Stimulated activated CD4-positive, alpha-beta T cell treated with anti-CD3 and anti-CD28 coated beads, Interleukin-15, amount 100 ng/mL, for 24 hours (primary cell): ENCODE measurements at places on chromosomes 6 and 20.

- DNase-seq, result no peak
These were observed 20.9 kb downstream of the EDN1 start for GRCh38 chr6:12311106-12311505.

DNA sequence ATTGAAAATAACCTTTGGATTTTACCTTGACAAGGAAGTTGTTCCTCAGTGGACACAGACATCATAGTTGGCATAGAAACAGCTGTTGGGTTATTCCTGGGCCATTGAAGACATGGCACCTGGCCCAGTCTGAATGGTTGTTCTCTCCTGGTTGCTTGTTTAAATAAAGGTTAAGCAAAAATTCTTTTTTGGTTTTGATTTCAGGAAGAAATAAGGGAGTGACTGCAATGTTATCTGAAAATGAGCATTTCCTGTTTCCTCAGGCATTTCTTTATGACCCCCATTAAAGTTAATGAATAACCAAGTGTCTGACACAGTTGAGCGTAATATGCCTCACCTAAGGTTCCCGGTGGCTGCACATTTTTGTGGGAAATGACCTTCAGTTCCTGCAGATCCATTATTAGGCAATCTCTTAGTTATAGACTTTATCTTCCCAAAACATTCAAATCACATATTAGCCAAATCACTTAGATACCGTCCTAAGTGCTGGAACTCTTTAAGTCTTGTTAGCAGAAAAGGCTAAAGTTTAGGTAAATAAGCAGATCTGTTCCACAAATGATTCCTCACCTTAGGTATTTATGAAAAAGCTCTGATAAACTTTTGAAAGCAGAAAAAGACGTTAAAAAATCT is 648.7 kb upstream of the FLRT3 start:
- DNase-seq, result no peak

GRCh38 chr6:6696867-6697531 is 108.5 kb downstream of the LY86 start:
- peak; percentile 57 for DNase-seq

DNA sequence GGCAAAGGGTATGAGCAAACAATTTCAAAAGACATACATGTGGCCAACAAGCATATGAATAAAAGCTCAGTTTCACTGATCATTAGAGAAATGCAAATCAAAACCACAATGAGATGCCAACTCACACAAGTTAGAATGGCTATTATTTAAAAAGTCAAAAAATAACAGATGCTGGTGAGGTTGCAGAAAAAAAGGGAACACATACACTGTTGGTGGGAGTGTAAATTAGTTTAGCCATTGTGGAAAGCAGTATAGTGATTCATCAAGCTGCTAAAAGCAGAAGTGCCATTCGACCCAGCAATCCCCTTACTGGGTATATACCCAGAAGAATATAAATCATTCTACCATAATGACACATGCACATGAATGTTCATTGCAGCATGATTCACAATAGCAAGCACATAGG is 6.7 kb upstream of the KHDC1L start:
- no peak for DNase-seq

DNA sequence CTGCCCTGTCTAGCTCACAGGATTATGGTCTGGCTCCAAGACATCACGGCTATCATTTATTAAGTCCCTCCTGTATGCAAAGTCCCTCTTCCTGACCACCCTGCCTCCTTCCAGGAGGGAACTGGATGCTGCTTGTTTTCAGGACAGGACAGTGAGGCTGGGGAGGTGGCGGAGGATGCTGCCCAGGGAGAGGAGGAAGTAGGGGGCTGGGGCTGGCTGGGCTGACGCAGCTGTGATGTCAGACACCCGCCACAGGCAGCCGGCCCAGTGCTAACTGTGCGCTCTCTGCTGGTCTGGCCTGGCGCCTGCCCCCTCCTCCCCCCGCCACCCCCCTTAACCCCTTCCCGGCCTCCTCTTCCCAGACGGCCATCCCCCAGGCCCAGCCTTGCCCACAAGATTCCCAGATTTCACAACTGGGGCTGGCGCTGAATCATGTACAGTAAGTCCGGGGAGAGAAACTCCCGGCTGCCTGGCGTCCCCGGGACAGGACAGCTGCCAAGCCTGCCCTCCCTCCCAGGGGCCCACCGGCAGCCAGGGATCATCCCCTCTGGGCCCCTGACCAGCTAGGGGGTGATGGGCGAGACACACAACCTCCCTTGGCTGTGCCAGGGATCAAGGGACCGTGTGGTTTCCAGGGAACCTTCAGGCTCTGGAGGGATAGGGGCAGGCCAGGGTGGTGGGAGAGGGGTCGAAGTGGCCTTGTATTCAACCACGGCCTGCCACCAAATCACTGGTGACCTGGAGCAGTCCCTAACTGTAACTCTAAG is 118.1 kb downstream of the CEBPB start:
- DNase-seq, result no peak

DNA sequence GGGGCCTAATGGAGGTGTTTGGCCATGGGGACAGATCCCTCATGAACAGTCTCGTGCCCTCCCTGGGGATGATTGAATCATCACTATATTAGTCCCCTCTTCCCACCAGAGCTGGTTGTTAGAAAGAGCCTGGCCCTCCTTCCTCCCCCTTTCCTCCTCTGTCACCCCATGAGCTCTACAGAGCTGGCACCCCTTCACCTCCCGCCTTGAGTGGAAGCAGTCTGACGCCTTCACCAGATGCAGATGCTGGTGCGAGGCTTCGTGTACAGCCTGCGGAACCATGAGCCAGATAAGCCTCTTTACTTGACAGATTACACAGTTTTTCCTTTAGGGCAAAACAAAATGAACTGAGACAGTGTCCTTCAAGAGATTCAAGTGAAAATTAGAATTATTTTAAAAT is 74.4 kb upstream of the RIPOR2 start:
- DNase-seq, result no peak

GRCh38 chr6:163392533-163392932 is 22.0 kb upstream of the QKI start:
- DNase-seq, result no peak

GRCh38 chr6:69489970-69490369 is 306.8 kb downstream of the LMBRD1 start:
- no peak for DNase-seq

GRCh38 chr6:6588924-6589709 is 597 bp downstream of the LY86 start:
- no peak for DNase-seq

DNA sequence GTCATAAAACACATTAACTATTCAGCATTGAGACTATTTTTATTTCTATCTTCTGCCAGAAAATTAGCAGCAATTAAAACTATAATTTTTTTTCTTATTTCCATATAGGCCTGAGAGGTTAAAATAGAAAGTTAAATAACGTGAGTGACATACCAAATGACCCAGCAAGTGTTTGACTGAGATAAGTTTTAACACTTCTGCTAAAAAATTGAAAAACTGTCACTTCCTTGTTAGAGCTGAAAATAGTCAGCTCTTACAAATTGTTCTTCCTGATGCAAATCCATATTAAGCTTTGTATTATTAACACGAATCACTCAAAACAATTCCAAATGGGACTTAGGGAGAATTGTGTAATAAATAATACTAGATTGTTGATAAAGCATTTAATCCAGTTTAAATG is 26.5 kb upstream of the STX11 start:
- no peak for DNase-seq

- no peak for DNase-seq
These were observed 300.8 kb upstream of the STXBP5 start for GRCh38 chr6:146903451-146903850.

DNA sequence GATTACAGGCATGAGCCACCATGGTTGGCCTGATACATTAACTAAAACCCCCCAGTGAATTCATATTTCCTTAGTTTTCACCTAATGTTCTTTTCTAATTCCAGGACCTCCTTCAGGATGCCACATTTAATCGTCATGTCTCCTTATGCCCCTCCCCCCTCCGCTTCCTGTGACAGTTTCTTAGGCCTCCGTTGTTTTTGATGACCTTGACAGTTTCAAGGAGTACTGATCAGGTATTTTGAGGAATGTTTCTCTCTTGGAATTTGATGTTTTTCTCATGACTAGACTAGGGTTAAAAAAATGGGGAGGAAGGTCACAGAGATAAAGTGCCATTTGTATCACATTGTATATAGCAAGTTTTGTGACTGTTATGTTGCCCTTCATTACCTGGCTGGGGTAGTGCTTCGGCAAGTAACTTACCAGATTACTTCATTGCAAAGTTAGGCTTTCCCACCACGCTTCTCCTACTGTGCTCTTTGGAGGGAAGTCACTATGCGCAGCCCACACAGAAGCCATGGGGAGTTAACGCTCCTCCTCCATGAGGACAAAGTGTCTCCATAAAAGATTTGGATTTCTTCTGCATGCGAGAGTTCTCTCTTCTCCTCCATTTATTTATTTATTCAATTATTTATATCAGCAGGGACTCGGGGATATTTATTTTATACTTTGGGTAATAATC is 99.5 kb downstream of the NCR2 start:
- DNase-seq, result no peak

GRCh38 chr20:43667341-43668132 is 623 bp downstream of the MYBL2 start:
- DNase-seq, result peak; percentile 50

GRCh38 chr6:150565945-150566344 is 33.7 kb upstream of the PLEKHG1 start:
- no peak for DNase-seq

DNA sequence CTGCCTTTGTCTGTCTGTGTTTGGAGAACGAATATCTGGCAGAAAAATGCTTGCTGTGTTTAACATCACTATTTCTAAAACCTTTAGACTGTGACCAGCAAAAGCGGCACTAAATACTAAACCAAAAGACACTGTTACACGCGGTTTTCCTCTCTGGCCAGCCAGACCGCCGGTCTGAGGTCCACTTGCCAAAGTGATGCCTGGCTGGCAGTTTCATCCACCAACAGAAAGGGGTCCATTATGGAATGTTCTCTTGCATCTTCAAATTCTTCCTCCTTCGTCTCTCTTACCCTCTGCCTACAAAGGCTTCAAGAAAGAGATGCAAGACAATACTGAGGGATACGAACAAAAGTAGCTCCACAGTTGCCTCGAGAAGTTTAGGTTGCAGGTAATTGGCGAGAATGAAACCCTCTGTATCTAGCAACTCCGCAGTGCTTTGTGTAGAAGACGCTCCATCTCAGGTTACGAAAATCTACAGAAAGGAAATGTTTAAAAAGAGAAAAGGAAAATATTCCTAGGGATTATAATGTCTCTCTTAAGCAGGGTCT is 176.6 kb downstream of the TRIM27 start:
- no peak for DNase-seq

GRCh38 chr20:59044295-59044694 is 1.7 kb upstream of the PRELID3B start:
- no peak for DNase-seq

- no peak for DNase-seq
These were observed 60.8 kb downstream of the LAMA4 start for GRCh38 chr6:112193535-112194051.

DNA sequence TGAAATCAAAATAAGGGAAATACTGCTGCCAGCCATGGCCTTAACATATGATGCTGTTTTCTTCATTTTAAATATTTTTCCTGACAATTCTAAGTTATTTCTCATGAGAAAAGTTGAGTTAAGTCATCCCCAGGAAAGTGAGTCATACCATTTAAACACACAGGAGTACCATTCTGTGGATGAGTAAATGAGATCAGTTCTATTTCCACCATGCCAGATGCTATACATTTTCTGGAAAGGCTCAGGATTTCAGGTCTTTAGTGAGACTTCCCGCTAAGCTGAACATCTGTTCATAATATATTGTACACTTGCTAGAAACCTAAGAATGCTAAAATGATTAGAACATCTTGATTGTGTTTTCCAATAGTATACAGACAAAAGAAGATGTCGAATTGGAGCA is 256.2 kb upstream of the MANEA start:
- no peak for DNase-seq

GRCh38 chr6:30709101-30709868 is 7.8 kb downstream of the MDC1 start:
- no peak for DNase-seq

- no peak for DNase-seq
These were observed 233.3 kb downstream of the TINAG start for GRCh38 chr6:54541541-54541940.
